Fibroblast of mammary gland (primary cell): ENCODE measurements at places on chromosomes 13 and 19.
A peak's percentile ranks its signal among the peaks of the same experiment; 100 is the strongest.

- DNase-seq: peak; percentile 35
Measured at GRCh38 chr13:80499536-80500290, 158.8 kb upstream of the SPRY2 start.

DNA sequence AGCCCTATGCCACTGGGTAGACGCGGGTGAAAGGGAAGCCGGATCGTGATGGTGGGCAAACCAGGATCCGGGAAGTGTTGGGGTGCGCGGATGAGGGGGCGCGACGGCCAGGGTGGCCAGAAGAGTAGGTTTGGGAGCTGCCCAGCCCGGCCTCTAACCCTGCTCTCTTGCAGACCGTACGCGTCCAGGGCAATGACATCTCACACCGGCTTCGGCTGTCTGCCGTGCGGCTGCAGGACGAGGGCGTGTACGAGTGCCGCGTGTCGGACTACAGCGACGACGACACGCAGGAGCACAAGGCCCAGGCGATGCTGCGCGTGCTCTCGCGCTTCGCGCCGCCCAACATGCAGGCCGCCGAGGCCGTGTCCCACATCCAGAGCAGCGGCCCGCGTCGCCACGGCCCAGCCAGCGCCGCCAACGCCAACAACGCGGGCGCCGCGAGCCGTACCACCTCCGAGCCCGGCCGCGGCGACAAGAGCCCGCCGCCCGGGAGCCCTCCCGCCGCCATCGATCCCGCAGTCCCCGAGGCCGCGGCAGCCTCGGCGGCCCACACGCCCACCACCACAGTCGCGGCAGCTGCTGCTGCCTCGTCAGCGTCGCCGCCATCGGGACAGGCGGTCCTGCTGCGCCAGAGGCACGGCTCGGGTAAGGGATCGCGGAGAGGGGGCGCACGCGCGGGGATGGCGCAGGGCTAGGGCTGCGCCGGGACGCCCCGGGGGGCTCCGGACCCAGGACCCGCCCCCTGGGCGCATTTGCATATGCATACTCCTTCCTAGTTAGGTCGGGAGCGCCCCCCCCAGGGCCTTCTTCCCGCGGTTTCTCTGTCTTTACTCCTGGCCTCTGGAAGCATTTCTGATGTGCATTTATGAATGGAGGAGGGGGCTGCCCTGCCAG, 4.1 kb downstream of the VSTM2B start:
- no peak for DNase-seq

GRCh38 chr19:1093330-1093729, 1.8 kb downstream of the POLR2E start:
- no peak for DNase-seq

DNA sequence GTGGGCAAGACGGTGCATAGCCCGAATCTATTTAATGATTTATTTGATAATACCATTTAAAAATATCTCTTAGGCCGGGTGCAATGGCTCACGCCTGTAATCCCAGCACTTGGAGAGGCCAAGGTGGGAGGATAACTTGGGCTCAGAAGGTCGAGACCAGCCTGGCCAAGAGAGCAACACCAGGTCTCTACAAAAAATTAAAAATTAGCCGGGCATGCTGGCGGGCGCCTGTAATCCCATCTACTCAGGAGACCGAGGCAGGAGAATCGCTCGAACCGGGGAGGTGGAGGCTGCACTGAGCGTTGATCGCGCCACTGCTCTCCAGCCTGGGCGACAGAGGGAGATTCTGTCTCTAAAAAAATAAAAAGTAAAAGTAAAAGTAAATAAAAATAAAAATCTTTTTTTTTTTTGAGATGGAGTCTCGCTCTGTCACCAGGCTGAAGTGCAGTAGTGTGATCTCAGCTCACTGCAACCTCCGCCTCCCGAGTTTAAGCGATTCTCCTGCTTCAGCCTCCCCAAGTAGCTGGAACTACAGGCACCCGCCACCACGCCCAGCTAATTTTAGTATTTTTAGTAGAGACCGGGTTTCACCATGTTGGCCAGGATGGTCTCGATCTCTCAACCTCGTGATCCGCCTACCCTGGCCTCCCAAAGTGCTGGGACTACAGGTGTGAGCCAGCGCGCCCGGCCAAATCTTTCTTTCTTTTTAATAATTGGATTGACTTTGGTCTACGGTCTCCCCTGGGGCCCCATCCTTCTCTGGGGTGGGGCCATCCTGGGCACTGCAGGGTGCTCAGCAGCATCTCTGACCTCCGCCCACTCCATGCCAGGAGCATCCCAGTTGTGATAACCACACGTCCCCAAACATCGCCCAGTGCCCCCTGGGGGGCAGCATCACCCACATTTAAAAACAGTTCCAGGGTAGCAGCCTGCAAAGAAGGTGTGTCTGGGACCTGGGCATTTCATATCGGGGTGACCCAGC, 90.7 kb downstream of the GNG7 start:
- no peak for DNase-seq

DNA sequence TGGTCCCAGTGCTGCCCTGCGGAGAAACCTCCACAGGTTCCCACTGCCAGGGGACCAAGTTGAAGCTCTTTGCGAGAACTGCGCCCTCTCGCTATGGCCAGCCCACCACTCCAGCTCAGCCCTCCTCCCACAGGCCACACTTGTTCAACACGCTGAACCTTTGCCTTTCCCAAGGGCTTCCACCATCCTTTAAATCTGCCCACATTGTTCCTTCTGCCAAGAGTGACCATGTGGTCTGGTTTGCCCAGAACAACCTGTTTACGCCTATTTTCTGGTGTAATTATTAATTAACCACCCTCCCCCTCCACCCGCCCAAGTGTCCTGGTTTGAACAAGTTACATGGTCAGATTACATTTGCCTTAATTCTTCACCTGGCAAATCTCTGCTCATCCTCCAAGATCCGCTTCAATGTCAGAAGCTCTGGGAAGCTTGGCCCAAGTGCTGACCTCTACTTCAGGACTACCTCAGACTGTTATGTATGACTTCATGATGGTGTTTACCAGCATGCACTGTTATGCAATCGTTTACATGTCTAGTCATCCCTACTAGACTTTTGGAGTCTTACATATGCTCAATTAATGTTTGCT, 12.0 kb upstream of the USP12 start:
- DNase-seq: peak; percentile 87

DNA sequence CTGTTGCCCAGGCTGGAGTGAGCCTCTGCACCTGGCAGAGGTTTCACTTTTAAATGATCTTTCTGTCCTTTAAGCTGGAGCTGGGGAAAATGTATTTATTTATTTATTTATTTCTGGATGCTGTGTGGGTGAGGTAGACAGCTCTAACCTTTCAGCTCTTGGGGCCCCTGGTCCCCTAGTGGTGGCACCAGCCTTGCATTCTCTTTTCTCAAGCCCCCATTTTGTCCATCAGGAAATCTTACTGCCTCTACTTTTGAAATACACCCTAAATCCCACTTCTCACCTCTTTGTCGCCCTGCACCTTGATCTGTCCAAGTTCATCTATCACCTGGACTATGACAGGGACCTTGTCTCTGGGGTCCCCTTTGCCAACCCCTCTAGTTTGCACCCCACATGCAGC, 2.1 kb upstream of the B9D2 start:
- DNase-seq: no peak

DNA sequence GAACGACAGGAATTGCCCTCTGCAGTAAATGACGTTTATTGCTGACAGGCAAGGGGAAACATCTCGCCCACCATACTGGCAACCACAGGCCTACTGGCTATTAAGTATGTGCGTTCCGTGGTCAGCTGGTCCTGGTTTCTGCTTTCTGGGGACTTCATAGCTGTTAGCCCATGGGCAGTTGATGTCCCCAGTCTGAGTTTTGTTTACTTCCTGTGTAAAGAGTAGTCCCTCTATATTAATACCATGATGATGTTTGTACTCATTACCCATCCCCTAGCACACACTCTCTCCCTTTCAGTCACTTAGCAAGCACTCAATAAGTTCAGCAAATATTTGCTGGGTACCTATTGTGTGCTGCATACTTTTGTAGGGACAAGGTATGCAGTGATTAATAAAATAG, 6.5 kb upstream of the MIA start:
- no peak for DNase-seq

- no peak for DNase-seq
Measured at GRCh38 chr13:66803013-66803807, 426.9 kb downstream of the PCDH9 start.

DNA sequence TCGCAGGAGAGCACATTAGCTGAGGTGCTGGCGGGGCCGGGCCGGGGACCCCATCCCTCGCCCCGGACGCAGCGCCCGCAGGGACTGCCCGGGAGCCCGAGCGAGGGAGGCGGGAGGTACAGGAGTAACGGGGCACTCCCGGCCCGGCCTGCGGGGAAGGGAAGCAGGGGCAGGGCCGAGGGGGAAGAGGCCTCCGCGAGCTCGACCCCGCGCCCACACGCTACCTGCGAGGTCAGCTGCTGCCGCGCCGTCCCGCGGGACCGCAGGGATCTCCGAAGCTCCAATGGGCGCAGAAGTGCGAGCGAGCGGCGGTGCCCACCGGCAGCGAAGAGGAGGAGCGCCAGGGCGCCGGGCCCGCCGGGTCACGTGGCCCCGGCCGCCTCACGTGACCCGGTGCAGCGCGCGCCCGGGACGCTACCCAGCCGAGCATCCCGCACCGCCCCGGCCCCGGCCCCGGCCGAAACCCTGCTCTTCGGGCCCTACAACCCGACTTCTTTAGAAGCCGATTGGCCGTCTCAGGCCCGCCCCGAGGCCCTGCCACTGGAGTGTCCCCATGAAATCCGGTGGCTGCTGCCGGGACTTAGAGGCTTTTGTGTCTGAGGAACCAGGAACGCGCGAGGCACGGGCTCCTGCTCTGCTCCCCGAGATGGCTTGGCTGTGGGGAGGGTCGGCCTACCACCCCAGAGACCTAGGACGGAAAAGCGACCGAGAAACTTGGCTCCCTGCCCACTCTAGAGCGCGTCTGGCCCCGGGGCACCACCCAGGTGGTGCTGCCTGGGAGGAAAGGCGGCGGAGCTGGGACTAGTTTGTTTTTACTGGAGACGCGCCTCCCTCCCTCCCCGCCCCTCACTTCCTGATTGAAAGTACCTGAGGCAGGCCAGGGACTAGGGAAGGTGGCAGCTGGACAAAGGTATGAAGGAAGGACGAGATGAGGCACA, at the start of gene RCBTB1:
RCBTB1 (minus strand) TSS at position 339 of the 938 bp plus-strand sequence. CDS start 18,279 bp downstream, outside the sequence.
- DNase-seq: peak; percentile 44

GRCh38 chr19:17235300-17235970, 9.4 kb downstream of the OCEL1 start:
- DNase-seq: peak; percentile 66

DNA sequence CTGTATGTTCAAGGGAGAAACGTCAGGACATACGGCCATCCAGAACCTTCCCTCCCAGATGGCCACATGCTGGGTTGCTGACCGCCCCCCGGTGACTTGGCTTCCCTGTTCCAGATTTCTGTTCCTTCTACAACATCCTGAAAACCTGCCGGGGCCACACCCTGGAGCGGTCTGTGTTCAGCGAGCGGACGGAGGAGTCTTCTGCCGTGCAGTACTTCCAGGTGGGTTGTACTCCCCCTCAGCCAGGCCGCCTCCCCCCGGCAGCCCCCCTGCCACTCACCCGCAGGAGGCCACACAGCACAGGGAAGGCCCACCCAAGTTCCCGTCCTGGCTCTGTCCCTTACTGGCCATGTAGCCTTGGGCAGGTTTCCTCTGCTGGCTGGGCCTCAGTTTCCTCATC, 20.5 kb downstream of the YIPF2 start:
- no peak for DNase-seq
